Skeletal muscle cell (primary cell): ENCODE measurements at places on chromosomes 11 and 22.

DNA sequence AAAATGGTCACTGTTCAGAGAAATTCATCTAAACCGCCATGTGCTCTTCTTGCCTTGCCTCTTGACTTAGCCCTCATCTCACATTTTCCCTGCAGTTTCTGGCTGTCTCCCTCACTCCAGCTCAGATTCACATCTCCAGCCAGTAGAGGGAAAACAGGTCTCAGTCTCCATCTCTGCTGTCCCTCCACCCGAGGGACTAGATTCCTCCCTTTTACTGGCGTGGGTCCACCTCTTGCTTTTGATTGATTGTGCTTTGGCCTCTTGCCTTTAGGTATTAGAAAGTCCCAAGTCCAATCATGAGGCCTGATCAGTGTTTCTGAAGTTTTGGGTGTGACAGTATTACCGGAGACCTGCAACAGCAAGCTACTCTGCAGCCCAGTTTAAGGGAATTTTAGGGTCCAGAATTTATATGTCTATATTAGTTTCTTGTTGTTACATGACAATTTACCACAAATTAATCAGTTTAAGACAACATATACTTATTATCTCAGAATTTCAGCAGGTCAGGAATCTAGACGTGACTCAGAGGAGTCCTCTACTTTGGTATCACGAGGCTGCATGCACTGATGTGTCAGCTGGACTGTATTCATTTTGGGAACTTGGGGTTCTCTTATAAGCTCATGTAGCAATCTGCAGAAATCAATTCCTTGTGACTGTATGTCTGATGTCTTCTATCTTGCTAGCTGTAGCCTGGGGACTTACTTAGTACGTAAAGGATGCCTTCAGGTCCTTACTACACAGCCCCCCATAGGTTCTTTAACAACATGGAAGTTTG, 805.2 kb upstream of the CCDC90B start:
- no peak for DNase-seq

GRCh38 chr11:11884774-11885481, 43.2 kb downstream of the USP47 start:
- DNase-seq: no peak

DNA sequence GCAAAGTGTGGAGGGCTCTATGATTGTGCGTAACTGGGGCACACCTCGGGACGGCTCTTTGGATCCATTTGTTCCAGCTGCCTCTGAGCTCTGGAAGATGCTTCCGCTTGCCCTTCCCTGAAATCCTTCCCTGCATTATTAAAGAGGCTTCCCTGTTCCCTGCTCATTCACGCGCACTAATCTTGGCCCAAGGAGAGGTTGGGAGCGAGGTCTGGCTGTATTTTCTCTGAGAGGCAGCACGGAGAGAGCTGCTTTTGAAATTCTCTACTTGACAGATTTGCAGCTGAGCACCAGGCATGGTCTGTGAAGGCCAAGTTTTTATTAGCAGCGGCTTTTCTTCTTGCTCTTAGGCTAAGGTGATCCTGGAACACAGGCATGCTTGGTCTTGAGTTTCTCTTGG, 94.8 kb upstream of the NTM start:
- DNase-seq: no peak

GRCh38 chr11:102293873-102294601, 23.2 kb upstream of the BIRC3 start:
- no peak for DNase-seq

DNA sequence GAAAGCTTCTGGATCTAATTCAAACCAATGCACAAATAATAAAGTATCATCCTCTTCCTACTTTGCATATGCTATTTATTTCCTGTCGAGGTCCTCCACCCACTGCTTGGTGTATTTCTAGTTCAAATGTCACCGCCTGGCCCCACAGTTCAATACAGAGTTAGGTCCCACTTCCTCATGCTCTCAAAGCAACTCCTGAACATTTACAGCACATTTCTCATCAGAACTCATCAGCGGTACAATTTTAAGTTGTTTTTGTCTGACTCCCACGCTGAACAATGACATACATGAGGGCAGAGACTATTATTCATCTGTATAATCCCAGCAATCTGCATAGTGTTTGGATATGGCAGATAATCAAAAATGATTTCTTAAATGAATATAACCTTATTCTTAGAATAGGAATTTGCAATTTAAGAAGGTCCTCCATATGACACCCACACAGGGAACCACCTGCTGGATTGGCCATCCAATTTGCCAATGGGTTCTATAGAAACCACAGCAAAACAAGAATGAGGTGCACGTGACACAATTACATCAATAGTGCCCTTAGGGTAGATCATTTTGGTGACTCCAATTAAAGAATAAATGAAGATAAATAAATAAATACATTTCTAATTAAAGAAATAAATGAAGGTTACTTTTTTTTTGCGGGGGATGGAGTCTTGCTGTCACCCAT, 54.2 kb downstream of the SLC25A17 start:
- no peak for DNase-seq

DNA sequence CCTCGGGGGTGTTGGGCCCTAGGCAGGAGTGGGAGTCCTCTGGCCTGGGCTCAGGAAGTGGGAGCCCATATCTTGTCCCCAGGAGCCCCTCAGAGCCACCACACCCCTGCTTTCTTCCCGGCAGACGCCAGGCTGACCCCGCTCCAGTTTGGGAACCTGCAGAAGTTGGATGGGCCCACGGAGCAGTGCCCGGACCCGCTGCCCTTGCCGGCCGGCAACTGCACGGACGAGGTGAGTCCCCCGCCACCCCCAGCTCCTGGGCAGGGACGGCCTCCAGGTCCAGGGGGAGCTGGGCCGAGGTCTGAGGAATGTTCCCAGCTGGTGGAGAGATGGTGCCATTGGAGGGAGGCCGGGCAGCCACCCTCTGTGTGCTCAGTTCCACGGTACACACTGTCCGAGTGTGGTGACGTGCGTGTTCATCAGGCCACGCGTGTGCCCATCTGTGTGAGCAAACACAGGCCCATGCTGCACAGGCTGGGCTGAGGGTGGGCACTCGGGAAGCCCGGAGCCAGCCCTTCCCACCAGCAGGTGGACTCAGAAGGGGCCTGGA, 4.8 kb downstream of the MUC5B start:
- DNase-seq: no peak

- no peak for DNase-seq
Observed at GRCh38 chr11:64765291-64765850, 5.6 kb upstream of the PYGM start.

GRCh38 chr22:30694171-30694639, 469 bp upstream of the OSBP2 start:
- DNase-seq: no peak

- no peak for DNase-seq
Observed at GRCh38 chr11:20360650-20361049, 2.9 kb upstream of the HTATIP2 start.

DNA sequence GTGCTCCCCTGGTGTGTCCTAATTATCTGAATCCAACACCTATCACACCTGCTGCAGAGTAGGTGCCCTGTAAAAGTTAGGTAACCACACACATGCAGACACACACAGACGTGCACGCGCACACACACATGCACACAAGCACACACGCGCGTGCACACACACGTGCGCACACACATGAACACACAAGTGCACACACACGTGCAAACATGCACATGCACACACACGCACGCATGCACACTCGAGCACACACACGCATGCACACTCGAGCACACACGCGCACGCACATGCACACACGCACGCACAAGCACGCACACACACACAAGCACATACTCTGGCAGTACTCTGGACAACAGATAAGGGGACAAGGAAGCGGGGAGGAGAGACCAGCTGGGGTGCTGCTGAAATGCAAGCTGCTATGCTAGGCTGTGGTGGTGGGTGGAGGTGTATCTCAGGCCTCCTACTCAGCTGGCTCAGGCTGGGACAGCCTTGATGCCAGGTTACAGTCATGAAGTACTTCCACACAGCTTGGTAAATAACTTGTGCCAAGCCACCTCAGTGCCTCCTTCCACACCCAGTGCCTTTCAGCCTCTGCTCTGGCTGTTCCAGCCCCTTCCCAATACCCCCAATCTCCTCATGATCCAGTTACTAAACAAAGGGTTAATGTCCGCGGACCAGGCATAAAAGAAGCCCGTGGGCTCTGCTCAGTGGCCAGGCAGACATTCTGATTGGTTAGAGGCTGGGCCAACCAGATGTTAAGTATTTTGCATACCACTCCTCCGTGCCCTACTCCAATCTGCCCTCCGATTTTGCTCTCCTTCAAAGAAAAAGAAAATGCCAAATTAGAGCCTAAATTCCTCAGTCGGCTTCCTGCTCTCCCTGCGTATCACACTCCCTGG, 374.1 kb downstream of the TENM4 start:
- no peak for DNase-seq

DNA sequence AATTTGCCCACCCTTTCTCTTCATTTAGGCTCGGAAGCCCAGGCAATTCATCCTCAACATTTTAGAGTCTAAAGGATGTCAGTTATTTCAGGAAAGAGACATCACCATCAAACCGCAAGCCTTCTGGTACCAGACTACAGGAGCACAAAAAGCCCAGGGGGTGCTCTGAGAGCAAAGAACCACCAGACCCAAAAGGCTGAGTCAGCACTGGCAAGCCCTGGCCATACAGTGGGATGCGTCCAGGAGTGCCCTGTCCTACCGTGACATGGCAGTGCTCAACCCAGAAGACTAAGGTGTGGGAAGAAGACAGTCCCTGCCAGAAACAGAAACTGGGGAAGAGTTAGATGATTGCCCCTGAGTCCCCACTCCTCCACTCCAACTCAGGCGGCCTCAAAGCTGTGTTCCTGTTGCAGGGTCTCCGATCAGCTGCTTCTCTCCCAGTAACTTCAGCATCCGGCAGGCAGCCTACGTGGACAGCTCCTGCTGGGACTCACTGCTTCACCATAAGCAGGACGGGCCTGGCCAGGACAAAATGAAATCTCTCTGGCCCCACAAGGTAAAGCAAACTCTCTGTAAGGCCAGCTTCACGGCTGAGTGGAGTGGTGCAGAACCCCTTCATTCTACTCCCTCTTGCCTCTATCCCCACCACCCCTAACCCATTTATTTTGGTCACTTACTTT, 1.5 kb downstream of the PANX3 start:
- DNase-seq: no peak

DNA sequence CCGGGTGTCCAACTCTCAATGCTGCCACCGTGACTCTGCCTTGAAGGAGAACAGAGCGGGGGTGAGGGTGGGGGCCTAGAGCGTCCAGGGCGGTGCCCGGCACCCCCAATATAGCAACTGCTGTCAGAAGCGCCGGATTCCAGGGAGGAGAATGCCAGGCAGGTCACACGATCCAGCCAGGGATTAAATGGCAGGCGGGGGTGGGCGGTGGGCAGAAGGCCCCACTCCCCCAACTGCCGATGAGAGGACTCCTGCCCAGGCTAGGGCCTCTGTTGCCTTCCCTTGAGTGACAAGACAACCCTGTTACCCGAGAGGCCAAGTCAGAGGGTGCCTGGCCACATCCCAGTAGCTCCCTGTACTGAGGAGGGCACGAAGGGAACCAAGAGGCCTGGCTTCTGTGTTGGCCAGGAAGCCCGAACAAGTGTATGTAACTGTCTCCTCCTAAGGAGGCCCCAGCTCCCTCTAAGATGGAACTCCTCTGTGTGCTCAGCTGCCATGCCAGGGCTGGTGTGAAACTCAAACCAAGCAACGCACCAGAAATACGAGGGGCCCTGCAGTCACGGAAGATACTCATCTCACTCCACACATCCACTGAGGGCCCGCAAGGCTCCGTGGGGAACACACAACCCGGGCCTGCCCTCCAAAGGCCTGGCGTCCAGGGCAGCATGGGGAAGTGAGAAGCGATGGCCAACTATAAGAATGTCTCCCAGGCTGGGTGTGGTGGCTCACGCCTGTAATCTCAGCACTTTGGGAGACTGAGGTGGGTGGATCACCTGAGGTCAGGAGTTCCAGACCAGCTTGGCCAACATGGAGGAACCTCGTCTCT, 3.0 kb downstream of the PACSIN3 start:
- DNase-seq: no peak

DNA sequence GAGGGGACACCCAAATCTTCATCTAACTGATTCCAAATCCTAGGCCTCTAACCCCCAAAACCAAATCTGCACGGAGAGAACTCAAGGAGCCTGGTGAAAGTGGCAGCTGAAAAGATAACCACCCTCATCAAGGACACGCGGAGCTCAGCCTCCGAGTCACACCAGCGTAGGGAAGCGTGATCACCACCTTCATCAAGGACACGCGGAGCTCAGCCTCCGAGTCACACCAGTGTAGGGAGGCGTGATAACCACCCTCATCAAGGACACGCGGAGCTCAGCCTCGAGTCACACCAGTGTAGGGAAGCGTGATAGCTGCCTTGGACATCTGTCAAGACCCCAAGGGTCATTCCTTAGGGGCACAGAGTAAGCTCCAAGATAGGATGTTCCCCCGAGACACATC, 29.3 kb upstream of the SYT8 start:
- DNase-seq: no peak

DNA sequence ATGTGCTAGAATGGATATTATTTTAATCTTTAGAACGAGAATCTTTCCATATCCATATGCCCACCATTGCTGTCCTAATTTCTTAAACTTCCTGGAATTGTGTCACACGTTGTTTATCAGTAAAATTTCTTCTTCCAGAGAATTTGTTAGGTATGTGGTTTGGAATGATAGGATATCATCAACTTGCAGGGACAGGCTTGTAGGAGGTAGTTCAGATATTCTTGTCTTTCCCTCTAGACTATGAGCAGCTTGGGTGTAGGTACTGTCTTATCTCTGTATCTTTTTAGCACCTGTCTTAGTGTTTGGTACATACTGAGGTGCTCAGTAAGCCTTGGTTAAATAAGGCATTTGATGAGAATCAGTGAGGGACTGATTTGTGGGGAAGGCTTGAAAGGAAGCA, 3.4 kb downstream of the CTNND1 start:
- DNase-seq: no peak

- no peak for DNase-seq
Observed at GRCh38 chr11:43681401-43681942, 934 bp downstream of the HSD17B12 start.

- peak; percentile 43 for DNase-seq
Observed at GRCh38 chr22:45290410-45290936, 5.7 kb downstream of the UPK3A start.

DNA sequence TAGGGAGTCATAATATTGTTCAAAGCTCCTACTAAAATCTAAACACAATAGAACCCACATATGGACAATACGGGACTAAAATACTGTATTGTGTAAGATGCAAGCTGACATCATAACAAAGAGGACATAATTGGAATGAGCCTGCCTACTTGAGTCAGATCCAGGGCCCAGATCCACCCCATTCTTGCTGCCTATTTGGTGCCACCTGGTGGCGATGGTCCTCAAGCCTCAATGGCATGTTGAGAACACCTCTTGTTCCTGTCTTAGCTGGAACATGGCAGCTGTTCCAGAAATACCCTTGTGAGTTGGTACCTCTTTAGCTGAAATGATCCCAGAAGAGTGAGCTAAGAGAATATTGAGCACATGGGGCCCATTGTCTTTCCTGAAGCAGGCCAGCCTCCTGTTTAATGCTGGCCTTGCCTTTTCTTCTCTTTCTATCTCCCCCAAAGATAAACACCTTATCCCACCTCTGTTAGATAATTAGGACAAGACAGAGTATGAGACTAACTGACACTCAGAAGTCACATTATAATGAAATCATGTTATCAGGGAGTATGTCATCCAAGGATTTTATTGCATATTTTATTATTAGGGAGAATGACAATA, 680.9 kb upstream of the ANO5 start:
- no peak for DNase-seq
